GM12878 (cell line): ENCODE measurements at places on chromosomes 4 and X. TPM values are rescaled to one million over a fixed set of nuclear protein-coding genes. Genes with fewer than 3 reads are reported as not detected.

GRCh38 chr4:115657991-115658650 is 544.7 kb upstream of the NDST4 start:
- no peak for DNase-seq

DNA sequence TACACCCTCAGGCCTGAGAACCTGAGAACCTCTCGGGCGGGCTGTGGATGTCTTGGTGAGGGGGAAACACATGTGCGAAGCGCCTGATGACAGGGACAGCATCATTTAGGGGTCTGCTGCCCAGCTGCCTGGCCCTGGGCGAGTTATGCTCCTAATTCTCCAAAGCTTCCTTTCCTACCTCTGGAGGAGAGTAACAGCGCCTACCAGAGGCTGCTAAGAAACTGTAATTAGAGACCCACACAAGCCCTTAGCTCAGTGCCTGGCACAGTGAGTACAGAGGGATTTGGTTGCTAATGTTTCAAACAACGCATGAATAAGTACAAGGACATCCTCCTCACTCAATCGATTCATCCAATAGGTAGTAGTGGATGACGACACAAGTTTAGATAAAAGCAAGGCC is 40.4 kb downstream of the BCOR start:
- DNase-seq, result no peak

DNA sequence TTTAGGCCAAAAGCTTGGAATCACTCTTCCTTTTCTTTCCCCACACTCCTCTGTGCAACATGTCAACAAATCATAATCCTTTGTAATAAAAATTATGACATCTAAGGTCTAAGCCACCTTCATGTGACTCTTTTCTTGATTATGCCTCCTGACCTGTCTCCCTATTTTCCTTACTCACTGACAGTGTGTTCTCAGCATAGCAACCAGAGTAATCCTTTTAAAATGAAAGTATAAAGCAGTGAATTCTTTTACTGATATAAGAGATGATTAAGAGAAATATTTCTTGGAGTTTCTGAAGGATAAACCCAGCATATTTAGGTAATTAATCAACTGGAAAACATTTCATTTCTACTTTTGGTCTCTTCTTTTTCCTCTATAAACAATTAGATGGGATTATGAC is 44.7 kb downstream of the USO1 start:
- no peak for DNase-seq

DNA sequence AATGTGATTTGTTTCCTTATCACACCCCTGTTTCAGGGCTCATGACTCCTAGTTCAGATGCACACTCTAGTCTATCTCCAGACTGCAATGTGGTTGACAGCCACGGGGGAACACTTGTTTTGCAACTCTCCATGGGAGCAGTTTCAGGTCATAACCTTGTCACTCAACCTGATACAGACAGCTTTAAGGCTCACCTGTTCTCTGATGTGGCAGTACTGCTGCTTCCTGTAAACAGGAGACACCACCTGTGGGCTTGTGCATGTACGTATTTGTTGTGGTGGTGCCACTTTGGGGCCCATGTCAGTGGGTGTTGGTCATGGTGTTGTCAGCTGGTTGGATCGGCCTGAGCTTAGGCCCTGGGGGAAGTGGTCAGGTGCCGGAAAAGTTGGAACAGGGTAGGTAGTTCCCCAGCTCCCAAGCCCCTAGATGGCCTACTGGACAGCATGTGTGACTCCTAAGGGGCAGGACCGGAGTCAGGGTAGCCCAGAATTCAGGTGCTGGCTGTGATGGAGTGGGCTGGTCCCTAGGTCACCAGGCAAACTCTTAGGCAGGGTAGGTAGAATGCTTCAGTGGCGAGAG is 46.2 kb downstream of the FAM9B start:
- DNase-seq, result no peak

GRCh38 chr4:123649645-123650391 is 253.2 kb downstream of the SPRY1 start:
- DNase-seq, result no peak

DNA sequence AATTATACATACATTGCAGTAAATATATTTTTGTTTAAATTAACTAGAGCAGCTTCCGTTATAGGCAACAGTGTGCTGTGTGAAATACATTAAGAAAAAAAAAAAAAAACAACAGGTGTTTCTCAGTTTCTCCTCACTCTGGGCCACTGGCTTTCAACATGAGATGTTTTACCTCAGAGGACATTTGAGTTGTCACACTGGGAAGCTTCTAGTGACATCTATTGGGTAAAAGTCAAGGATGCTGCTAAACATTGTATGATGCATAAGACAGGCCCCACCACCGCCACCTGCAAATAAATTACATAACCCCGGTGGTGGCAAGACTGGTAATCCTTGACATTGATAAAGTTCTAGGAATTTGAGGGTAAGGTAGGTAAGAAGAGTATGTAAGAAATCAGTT is 1512.2 kb downstream of the C4orf33 start:
- DNase-seq, result no peak

GRCh38 chrX:56795309-56795868 is 66.3 kb downstream of the NBDY start:
- DNase-seq, result no peak

Gene MID1IP1
- 7.6 and 8.0 TPM in 2 replicates for polyA plus RNA-seq

Gene IL13RA2
- polyA plus RNA-seq, result not detected in 2 replicates

Gene TSPAN6
- not detected in 2 replicates for polyA plus RNA-seq

Gene RPS6KA6
- polyA plus RNA-seq, result 0.97 and 1.6 TPM in 2 replicates
